Activated CD4-positive, alpha-beta T cell treated with anti-CD3 and anti-CD28 coated beads for 1 hour (primary cell): ENCODE measurements at places on chromosomes 5 and 9.

DNA sequence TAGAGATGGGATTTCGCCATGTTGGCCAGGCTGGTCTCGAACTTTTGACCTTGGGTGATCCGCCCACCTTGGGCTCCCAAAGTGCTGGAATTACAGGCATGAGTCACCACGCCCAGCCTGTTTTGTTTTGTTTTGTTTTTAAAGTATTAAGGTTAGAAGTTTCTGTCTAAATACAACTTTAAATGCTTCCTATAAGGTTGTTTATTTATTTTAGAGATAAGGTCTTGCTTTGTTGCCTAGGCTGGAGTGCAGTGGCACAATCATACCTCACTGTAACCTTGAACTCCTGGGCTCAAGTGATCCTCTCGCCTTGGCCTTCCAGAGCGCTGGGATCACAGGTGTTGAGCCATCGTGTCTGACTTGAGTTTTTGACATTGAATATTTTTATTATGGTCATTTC, 11.4 kb downstream of the MRRF start:
- DNase-seq, result no peak

DNA sequence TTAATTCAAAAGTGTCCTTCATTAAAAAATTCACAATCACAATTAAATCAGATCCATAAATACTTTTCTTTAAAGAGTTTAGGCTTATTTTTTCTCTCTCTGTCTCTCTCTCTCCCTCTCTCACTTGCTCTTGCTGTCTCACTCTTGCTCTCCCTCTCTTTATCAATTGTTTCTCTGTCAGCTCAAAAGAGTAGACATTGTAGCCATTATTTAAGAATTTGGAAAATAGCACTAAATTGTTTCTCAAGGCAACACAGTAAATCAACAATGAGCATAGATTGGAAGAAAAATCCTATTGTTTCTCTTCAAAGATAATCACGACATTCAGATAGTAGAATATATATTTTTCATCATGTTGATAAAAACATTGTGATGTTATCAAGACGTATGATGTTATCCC, 1114.0 kb downstream of the PTPRD start:
- DNase-seq, result no peak

GRCh38 chr9:86938780-86939179, 8.5 kb downstream of the GAS1 start:
- DNase-seq, result no peak

DNA sequence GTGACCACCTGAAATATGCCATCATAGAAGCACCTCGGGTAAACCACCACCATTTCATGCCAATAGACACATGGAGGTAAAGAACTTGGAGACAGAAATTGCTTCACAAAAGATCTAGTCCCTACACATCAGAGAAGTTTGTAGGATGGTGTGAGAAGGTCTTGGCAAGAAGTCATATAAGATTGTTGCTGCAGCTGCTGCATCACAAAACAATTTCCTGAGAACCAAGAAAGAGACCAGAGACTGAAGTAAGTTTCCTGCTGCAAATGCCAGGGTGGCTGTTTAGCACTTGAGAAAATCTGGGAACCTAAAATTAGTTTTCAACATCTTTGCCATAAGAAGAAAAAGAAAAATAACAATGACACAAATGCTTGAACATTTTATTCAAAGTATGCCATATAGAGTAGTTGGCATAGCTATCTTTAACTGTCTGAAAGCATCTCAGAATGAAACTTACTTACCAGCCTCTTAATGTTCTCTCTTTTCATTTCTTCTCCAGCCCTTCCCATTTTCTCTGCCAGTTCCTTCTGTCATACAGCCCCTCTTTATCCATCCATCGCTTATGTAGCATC, 114.3 kb downstream of the KCTD16 start:
- DNase-seq, result no peak

DNA sequence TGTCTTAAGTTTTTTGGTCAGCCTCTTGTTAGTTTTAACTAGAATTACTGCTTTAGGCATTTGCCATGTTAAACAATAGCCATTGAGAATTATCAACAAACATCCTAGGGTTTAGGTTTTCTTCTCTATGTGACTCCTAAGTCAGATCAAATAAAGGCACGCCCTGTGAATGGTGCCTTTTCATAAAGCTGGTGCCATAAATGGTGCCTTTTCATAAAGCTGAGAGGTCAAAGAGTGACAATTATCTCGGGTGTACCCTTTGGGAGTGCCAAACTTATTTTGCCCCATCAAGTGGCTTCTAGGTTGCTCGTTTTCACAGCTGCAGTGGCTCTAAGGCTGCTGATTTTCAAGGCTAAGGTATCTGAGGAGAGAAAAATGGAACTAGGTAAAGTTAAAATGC, 391.6 kb downstream of the DMRTA1 start:
- DNase-seq, result no peak

DNA sequence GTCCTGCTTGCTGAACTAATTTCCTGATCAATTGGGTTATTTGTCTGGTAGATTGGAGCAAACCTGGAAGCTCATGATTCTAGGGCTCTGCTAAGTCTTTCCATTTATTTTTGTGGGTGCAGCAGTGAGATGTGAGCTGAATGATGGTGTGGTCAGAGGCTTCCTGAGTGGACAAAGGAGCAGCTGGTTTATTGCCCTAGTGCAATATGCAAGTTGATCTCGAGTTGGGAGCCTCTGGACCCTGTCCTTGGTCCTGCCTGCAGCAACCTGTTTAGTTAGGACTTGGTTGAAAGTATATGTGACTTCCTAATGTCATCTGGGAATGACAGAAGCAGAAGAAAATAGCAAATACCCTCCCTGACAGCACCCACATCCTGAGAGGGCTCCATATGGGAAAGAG, 4.2 kb upstream of the UNC5A start:
- DNase-seq, result no peak

DNA sequence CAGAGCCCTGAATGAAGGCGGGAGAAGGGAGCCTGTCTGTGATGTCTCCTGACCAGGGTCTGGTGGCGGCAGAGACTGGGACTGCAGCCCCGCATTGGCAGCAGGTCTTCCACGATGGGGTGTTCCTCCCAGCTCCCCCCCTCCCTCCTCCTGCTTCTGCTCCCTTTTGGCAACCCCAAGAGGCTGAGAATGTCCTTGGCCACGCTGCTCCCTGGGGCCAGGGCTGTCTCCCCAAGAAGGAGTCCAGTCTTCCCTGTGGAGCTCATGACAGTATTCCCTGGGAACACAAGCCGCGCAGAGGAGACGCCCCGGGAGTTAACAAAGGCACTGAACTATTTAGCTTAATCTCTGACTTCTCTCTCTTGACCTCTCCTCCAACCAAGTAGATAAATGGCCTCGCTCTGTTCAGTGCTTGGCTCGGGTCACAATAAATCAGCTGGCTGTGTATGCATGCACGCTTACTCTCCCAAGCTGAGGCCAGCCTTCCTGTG, 84.0 kb upstream of the NEURL1B start:
- no peak for DNase-seq

DNA sequence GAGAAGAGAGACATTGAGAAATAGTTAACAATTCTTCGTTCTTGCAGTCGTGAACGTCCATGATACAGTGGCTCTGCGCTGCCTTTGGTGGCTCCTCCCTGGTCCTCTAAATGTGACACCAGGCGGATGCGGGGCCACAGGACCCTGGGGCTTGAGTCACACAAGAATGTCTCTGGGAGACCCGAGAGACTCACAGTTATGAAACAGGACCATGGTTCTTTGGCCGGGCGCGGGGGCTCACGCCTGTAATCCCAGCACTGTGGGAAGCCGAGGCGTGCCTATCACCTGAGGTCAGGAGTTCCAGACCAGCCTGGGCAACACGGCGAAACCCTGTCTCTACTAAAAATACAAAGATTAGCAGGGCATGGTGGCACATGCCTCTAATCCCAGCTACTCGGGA, 767 bp upstream of the ZDHHC11 start:
- DNase-seq, result no peak

GRCh38 chr5:79318935-79319614, 83.1 kb downstream of the JMY start:
- no peak for DNase-seq

DNA sequence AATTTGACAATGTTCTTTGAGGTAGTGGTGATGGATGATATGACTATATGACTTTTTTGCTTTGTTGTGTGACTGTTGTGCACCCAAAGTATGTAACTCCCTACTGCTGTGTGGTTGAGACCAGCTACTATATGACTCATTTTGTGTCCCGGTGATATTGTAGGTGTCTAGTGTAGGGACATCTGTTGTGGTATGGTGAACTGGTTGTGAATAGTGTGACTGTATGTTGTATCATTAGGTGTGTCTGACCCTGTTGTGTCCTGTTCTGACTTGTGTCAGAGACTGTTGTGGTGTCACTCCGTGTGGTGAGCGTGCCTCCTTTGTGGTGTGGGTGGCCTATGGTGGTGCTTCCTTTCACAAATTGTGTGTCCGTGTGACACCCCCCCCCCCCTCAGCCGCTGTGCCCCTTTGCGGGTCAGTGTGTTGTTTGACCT, 11.2 kb upstream of the CXXC5 start:
- no peak for DNase-seq

DNA sequence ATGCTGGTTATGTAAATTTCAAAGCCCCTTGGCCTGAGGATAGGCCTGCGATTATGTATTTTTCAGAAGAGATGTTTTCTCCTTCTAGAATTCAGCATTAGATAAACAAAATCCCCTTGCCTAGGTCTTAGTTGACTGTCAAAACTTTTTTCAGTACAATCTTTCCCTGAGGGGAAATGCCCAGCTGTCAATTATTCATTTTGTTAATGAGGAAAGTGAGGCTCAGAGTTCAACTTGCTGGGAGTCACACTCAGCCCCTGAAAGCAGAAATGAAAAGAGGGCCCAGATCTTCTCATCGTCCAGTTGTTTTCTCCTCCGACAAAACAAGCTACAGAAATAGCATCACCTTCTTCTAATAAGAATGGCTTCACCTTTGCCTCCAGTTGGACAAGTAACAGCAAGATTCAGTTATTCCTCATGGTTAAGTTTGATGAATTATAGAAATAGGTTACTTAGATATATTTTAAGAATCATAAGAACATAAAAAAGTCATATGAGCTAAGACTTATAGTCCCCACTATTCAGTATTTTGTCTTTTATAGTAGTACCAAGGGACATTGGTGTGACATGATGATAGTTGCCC, 627.1 kb upstream of the WWC1 start:
- no peak for DNase-seq

DNA sequence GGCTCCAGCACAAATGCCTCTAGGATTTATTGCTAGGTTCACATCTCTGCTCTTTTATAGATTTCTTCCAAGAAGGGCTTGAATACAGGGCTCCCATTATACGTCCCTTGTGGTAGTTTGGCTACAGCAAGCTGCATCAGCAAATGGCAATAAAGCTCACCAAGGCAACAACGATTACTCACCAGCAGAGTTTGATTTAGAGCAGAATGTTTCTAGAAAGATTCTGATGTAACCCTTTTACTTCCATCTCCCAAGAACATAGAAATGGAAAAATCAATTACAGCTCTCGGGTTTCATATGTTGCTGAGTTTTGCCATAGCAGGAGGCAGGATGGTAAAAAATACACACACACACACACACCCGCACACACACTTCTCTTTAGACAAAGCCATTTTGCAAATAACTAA, 124.2 kb upstream of the TNPO1 start:
- DNase-seq, result no peak

DNA sequence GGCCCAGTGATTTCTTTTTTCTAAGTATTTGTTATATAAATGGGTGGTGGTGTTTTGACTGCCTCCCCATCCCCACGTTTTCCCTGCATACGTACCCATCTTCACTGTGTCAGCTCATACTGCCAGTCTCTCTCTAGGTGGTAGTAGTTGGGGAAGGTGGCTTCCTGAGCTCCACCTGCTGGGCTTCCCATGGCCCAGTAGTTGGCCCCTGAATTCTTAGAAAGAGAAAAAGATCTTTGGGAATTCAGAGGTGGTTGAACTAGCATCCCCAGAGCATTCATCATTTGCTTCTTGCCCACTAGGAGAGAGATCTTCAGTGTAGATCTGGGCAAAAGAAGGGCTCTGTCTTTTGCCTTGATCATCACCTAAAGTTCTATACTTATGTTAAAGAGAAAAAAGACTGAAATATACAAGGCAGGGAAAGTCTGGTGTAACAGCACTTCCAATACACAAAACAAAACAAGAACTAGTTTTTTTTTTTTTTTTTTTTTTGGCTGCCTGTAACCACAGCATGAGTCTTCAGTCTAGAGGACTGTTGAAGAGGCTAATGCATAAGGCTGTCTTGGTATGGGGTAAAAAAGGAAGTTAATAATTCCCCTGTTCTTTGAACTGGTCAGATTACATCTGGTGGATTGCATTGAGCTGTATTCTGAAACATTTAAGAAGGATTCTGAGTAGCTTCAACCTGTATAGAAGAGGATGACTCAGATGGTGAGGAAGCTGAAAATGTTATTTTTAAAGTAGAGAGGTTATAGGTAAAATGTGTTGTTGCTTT, 128.7 kb downstream of the ATG10 start:
- DNase-seq, result no peak

DNA sequence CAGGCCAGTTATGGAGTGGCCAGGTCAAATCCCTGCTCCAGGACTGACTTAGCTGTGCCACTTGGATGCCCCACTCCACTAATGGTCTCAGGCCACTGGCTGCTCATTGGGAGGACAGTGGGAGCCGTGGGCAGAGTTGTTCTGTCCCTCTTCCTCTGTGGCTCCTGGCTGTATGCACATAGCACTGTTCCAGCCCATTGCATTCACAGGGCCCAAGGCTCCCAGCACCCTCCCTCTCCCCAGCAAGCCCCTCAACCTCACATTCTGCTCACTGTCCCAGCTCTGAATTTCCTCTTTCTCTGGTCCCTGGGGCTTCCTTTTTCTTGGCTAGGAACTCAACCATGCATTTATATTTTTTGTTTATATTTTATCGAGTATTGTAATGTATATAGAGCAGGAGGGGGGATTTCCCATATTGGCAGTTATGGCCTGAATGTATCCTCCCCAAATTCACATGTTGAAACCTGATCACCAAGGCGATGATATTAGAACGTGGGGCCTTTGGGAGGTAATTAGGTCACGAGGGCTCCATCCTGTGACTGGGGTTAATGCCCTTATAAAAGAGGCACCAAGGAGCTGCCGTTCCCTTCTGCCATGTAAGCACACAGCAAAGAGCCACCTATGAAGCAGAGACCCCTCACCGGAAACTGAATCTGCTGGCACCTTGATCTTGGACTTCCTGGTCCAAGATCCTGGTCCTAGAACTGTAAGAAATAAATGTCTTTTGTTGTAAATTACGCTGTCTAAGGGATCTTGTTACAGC, 17.0 kb upstream of the MVB12B start:
- DNase-seq, result no peak

DNA sequence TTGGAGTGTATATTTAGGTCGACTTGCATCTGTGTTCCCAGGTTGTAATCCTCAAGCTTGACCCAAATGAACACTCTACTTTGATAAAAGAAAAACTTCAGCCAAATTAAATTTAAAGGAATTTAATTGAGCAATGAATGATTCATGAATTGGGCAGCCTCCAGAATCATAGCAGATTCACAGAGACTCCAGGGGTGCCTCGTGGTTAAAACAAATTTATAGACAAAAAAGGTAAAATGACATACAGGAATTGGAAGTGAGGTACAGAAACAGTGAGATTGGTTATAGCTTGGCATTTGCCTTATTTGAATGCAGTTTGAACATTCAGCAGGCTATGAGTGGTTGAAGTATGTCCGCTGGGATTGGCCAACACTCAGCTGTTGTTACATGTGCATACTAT, 21.6 kb upstream of the SPATA31D4 start:
- DNase-seq, result no peak
